Fibroblast of lung (primary cell): ENCODE measurements at places on chromosomes 3 and 15.

DNA sequence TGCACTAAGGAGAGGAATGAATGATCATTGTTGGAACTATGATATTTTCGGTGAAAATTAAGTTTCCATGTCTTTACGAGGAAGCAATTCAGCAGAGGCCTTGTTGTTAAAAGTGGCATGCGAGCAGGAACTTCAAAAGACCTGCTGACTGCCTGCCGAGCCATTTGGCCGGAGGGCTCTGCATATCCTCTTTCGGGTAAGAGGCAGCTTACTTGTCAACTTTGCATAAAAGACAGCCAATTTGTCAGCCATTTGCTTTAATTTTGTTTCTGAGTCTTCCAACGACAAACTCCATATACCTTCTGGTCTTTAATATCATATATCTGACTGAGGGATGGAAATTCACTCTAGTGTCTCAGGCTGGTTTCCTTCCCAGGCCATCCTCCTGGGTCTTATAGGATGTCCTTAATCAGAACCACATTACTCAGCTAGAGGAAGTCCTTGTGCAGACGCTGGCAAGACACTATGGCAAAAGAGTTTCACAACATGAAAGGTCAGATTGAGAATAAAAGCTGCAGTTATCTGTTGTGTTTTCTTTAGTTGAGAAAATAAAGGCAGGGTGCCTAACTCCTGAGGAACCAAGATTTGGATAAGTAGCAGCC lies 128.7 kb upstream of the WNT5A start:
- no peak overlapping the region for H3K4me3 ChIP-seq
- H3K27me3 ChIP-seq: no peaks in the 10 kb centered on the region
- no peaks in the 10 kb centered on the region for H3K36me3 ChIP-seq
- no peak overlapping the region for H3K27ac ChIP-seq
- no peaks in the 10 kb centered on the region for H3K4me1 ChIP-seq

DNA sequence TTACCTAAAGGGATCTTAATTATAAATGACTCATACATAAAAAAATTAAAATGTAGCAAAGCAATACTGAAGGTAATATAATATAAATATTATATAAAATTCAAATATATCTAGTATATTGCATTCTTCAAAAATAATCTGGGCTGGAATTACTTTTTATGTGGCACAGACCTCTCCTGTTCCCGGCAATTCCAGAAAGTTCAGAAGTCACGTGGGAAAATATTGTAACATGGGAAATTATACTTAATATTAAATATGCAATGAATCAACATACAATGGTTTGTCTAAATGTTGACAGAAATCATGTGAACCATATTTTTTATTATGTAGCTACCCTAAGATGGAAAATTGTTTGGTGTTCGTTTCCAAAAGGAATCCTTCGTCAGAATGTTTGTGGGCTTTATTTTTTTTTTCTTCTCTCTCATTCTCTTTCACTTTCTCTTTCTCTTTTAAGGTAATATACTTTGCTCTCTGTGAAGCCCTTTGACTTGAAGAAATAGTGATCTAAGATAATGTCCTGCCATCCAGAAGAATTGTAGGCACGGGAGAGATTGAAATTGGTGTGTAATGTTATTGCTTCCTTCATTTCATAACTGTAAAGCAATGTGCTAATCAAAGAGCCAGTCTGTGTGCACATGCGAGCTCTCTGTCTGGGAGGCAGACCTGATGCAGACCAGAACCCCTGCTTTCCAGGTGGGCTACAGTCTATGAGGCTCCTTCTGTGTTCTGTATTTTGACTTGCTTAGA lies 559.4 kb downstream of the NR2F2 start:
- H3K27me3 ChIP-seq: no peaks in the 10 kb centered on the region
- peak overlapping the region; percentile 49 for H3K4me3 ChIP-seq
- no peaks in the 10 kb centered on the region for H3K4me1 ChIP-seq
- peak; percentile 44 for DNase-seq

DNA sequence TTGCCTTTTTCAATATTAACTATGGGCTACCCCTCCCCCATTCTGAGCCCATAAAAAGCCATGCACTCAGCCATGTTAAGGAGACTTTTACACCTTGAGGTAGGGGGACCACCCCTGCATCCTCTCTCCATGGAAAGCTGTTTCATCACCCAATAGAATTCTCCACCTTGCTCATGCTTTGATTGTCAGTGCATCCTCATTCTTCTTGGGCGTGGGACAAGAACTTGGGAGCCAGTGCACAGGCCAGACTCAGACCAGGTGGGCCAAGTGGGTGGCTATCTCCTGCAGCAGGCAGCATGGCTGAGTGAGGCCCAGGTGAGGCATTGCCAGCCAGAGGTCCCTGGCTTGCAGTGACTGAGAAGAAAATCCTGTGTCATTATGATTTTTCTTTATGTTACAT lies 357.4 kb upstream of the CDIN1 start:
- H3K4me3 ChIP-seq: no peak overlapping the region
- H3K27me3 ChIP-seq: no peaks in the 10 kb centered on the region
- no peak overlapping the region for H3K27ac ChIP-seq

DNA sequence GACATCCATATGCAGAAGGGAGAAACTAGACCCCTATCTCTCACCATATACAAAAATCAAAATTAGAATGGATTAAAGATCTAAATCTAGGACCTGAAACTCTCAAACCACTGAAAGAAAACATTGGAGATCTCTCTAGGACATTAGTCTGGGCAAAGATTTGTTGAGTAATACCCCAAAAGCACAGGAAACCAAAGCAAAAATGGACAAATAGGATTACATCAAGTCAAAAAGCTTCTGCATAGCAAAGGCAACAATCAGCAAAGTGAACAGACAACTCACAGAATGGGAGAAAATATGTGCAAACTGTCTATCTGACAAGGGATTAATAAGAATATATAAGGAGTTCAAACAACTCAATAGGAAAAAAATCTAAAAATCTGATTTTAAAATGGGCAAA lies 54.8 kb downstream of the MYO9A start:
- DNase-seq: no peak
- H3K4me1 ChIP-seq: no peaks in the 10 kb centered on the region
- no peaks in the 10 kb centered on the region for H3K36me3 ChIP-seq
- no peak overlapping the region for H3K4me3 ChIP-seq
- no peaks in the 10 kb centered on the region for H3K27me3 ChIP-seq
- H3K27ac ChIP-seq: no peak overlapping the region

GRCh38 chr3:30349507-30349906 lies 256.9 kb upstream of the TGFBR2 start:
- H3K4me1 ChIP-seq: peaks cover 8% of the 10 kb centered on the region
- H3K27ac ChIP-seq: no peak overlapping the region
- H3K4me3 ChIP-seq: no peak overlapping the region
- no peaks in the 10 kb centered on the region for H3K27me3 ChIP-seq
- H3K36me3 ChIP-seq: no peaks in the 10 kb centered on the region
- DNase-seq: no peak

DNA sequence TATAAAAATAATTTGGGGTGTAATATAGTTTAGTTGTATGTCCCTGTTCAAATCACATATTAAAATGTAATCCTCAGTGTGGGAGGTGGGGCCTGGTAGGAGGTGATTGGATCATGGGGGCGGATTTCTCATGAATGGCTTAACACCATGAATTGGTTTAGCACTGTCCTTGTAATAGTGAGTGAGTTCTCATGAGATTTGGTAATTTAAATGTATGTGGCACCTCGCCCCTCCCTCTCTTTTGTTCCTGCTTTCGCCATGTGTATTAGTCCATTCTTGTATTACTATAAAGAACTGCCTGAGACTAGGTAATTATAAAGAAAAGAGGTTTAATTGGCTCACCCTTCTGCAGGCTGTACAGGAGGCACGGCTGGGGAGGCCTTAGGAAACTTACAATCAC lies 83.9 kb downstream of the ANXA2 start:
- no peaks in the 10 kb centered on the region for H3K36me3 ChIP-seq
- no peak overlapping the region for H3K4me3 ChIP-seq
- H3K4me1 ChIP-seq: no peaks in the 10 kb centered on the region

DNA sequence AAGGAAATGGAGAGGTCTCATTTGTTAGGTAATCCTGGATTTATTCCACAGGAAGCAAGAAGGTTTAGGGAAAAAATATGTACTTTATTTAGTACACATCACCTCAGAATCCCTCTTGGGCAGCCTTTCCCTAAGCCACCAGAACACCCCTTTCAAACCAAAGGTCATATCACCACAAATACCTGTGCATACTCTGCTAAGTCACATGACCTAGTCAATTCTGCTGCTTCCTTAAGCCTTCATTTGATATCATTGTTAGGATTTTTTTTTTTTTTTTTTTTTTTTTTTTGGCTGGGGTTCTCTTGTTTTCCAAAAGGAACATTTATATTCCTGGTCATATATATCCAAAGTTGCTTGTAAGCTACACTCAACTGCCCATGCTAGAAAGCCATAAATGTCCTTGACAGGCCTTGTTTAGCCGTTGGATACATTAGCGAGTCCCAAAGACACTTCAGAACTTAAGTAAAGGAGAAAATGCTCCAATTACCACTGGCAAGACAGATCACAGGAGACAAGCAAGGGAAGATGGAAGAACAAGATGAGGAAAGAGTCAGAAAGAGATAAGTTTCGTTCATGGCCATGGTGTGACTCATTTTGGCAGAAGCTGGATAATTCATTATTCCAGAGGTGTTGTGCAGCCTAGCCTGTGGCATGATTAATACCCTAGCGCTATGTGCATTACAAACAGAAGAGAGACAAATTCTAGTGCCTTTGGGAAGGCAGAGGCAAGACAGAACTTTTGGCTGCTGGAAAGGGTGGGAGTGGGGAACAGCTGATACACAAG lies 155.6 kb upstream of the SLC2A2 start:
- no peaks in the 10 kb centered on the region for H3K27me3 ChIP-seq
- H3K4me3 ChIP-seq: no peak overlapping the region
- no peaks in the 10 kb centered on the region for H3K36me3 ChIP-seq
- H3K4me1 ChIP-seq: peaks cover 4% of the 10 kb centered on the region
- DNase-seq: peak; percentile 90

GRCh38 chr3:24224666-24225384 lies 269.8 kb downstream of the THRB start:
- H3K27me3 ChIP-seq: no peaks in the 10 kb centered on the region
- H3K4me3 ChIP-seq: no peak overlapping the region
- no peak for DNase-seq
- H3K36me3 ChIP-seq: no peaks in the 10 kb centered on the region

- no peaks in the 10 kb centered on the region for H3K4me1 ChIP-seq
- peaks cover 7% of the 10 kb centered on the region for H3K36me3 ChIP-seq
- H3K27me3 ChIP-seq: no peaks in the 10 kb centered on the region
- peak; percentile 75 for DNase-seq
- no peak overlapping the region for H3K27ac ChIP-seq
- H3K4me3 ChIP-seq: no peak overlapping the region
These were observed 18.5 kb downstream of the SNUPN start for GRCh38 chr15:75606711-75607699.

- H3K27ac ChIP-seq: no peak overlapping the region
- no peaks in the 10 kb centered on the region for H3K27me3 ChIP-seq
- no peak for DNase-seq
These were observed 33.4 kb downstream of the MASP1 start for GRCh38 chr3:187257992-187258692.

GRCh38 chr3:138950006-138950644 lies 3.1 kb downstream of the FOXL2NB start:
- H3K4me3 ChIP-seq: peak overlapping the region; percentile 19
- H3K36me3 ChIP-seq: no peaks in the 10 kb centered on the region
- H3K27ac ChIP-seq: no peak overlapping the region
- peak; percentile 53 for DNase-seq
- H3K4me1 ChIP-seq: no peaks in the 10 kb centered on the region

GRCh38 chr15:49697121-49697520 lies 76.3 kb downstream of the DTWD1 start:
- DNase-seq: peak; percentile 58
- no peak overlapping the region for H3K4me3 ChIP-seq
- no peak overlapping the region for H3K27ac ChIP-seq
- no peaks in the 10 kb centered on the region for H3K4me1 ChIP-seq
- H3K27me3 ChIP-seq: no peaks in the 10 kb centered on the region
- H3K36me3 ChIP-seq: no peaks in the 10 kb centered on the region

GRCh38 chr3:74534611-74535010 lies 79.8 kb downstream of the CNTN3 start:
- H3K27ac ChIP-seq: no peak overlapping the region
- H3K4me1 ChIP-seq: peaks cover 4% of the 10 kb centered on the region
- DNase-seq: no peak
- H3K4me3 ChIP-seq: no peak overlapping the region

- no peaks in the 10 kb centered on the region for H3K36me3 ChIP-seq
- DNase-seq: peak; percentile 97
- H3K27me3 ChIP-seq: no peaks in the 10 kb centered on the region
- H3K4me1 ChIP-seq: peaks cover 3% of the 10 kb centered on the region
- no peak overlapping the region for H3K4me3 ChIP-seq
These were observed 550.6 kb upstream of the NECTIN3 start for GRCh38 chr3:110521019-110521418.

GRCh38 chr3:172340583-172340982 lies 107.7 kb downstream of the GHSR start:
- H3K27me3 ChIP-seq: no peaks in the 10 kb centered on the region
- H3K36me3 ChIP-seq: peaks cover 16% of the 10 kb centered on the region
- H3K4me3 ChIP-seq: no peak overlapping the region
- no peaks in the 10 kb centered on the region for H3K4me1 ChIP-seq

GRCh38 chr15:52261498-52262242 lies 33.9 kb downstream of the MYO5C start:
- peak; percentile 79 for DNase-seq
- H3K36me3 ChIP-seq: no peaks in the 10 kb centered on the region
- peaks cover 2% of the 10 kb centered on the region for H3K4me1 ChIP-seq
- H3K27ac ChIP-seq: no peak overlapping the region

GRCh38 chr3:54714035-54714434 lies 213.8 kb downstream of the LRTM1 start:
- H3K27me3 ChIP-seq: no peaks in the 10 kb centered on the region
- H3K4me1 ChIP-seq: no peaks in the 10 kb centered on the region
- H3K4me3 ChIP-seq: no peak overlapping the region
- no peak overlapping the region for H3K27ac ChIP-seq
